Stimulated activated CD8-positive, alpha-beta memory T cell treated with anti-CD3 and anti-CD28 coated beads, Interleukin-7, amount 100 ng/mL, for 1 hour (primary cell): ENCODE measurements at places on chromosomes 1 and 21.

DNA sequence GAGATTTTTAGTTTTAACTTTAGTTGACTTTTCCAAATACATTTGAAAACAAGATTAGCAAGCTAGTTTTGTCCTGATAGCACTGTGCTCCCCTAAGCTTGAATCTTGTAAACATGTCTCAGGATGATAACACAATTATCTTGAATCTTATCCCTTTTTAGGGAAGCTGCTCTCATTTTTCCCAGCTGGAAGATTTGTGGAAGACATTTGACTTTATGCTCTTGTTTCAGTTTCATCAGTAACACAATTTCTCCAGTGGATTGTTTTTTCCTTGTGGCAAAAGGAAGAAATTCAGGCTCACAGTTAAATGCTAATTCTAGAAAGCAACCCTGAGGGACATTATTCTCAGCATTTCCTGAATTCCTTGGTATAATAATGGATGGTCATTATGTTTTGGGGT, 88.8 kb downstream of the CDC7 start:
- no peak for DNase-seq

DNA sequence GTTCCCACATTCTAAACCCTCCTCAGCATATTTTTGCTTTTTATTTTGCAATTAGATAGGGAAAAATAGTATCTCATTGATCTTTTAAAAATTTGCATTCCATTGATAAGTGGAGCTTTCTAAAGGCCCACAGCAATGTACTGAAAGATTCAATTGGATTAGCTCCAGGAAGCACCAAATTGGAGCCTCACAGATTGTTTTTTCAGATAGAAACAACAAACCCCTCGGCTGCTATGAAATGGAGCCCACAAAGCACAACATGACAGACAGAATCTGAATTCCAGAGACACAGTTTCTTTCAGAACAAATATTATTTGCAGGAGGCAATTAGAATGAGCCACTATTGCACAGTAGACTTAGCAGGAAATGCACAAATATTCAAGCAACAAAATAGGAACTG, 58.9 kb upstream of the KIF26B start:
- DNase-seq, result no peak

- no peak for DNase-seq
Observed at GRCh38 chr1:109620401-109620791, 759 bp downstream of the AMPD2 start.

DNA sequence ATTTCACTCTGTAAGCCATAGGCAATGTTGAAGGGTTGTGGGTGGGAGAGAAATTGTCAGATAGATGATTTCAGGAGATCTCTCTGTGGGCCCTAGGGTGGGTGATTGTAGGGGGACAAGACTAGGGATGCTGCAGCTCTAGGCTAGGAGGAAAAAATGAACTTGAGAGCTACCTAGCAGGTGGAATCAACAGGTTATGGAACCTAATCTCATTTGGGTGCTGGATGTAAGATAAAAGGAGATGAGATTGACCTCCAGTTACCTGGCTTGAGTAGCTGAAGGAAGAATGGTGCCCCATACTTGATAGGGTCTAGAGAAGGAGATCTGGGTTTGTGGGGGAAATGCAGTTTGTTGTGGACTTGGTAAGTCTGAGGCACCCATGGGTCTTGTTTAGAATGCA, 396.5 kb downstream of the RRAGC start:
- no peak for DNase-seq

GRCh38 chr1:161206411-161207140, 4.4 kb downstream of the NDUFS2 start:
- DNase-seq, result no peak

GRCh38 chr1:185038813-185039376, 6.5 kb upstream of the RNF2 start:
- no peak for DNase-seq

DNA sequence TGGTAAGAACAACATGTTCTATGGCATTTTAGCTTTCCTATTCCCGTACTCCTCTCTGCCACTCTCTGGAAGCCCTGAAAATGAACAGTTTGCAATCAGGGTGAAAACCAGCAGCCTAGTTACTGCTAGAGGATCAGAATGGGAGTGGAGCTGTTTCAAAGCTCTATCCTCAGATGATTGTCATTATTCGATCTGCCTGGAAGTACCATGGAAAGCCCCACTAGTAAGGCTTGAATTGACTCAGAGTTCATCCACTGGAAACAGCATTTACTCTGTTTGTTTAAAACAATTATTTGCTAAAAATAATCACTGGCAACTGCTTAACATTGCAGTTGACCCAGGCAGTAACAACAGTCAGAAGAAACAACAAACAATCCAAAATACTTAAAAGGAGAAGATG, 91.2 kb downstream of the USH2A start:
- no peak for DNase-seq

DNA sequence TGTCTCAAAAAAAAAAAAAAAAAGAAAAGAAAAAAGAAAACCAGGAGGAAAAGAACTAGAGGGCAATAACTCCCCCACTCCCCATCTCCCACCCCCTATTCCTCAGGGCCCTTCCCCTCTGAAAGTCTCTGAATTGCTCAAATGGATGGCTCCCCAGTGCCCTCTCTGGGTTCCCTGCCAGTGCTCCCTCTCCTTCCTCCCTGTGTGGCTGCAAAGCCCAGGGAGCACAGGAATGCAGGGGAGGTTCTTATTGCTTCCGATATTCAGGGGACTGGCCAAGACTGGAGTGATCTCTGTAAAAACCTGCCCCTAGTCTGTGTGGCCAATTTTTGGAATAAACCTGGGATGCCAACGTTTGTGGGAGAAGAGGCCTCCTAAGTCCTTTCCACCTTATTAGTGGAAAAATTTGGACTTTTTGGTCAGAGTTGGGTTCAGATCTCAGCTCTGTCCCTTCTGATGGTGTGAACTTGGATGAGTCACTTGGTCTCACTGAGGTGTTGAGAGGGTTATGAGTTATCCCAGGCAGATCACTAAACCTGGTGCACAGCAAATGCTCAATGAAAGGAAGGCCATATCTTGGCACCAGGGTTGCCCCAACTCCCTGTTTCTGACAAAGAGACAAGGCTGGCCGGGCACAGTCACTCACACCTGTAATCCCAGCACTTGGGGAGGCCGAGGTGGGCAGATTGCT, 13.4 kb upstream of the ARHGEF10L start:
- DNase-seq, result no peak

DNA sequence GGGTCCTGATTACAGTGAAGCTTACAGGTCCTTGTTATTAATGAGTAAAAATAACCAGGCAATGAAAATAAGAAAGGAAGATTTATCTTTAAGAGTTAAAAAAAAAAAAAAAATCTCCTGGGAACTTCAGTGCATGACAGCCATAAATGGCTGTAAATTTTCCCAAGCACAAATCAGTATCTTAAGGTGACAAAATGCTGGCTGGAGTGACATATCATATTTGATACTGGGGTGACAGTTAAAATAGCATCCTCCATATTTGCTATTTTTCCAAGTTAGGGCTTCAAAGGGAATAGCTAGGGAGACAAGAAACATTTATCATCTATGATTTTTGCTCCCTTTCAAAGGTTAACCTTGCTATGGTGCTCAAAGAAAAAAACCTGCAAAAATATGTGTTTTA, 226.6 kb downstream of the PRDM2 start:
- no peak for DNase-seq

DNA sequence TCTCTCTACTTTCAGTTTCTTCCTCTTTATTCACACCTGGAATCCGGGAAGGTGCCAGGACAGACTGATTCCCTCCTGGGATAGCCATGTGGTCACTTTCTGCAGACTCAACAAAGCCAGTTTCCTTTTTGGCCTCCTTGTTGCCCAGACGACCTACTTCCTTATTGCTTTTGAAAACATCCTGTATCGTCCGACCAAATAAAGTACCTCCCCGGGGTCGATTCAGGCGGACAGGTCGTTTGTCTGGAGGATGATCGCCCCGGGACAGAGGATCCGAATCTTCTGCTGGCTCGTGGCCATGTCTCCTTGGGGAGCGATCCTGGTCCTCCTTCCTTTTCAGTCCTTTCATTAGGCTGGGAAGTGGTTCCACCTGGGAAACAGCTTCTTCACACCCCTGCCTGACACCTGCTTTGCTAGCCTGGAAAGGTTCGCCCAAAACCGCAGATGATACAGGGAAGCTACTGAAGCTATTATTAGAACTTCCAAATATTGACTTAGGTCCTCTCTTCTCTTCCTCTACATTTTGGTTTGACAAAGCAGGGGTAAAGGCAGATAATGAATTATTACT, 1.2 kb downstream of the MCM3AP start:
- no peak for DNase-seq

DNA sequence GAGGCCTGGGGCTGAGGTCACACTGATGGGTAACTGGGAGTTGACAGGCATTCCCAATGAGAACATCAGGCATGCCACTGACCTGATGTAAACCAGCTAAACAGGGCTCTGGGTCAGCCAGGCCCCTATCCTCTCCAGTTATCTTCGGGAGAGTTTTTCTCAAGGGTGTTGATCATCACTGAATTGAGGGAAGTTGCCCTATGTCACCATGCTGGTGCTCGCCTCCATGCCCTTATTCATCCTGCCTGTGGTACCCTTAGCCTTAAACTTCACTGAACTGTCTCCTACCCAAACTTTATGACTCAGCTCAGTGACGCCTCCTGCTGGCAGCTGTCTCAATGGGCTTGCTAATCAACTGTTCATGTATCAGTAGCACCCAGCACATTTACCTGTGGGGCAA, 80.7 kb upstream of the TNR start:
- no peak for DNase-seq

DNA sequence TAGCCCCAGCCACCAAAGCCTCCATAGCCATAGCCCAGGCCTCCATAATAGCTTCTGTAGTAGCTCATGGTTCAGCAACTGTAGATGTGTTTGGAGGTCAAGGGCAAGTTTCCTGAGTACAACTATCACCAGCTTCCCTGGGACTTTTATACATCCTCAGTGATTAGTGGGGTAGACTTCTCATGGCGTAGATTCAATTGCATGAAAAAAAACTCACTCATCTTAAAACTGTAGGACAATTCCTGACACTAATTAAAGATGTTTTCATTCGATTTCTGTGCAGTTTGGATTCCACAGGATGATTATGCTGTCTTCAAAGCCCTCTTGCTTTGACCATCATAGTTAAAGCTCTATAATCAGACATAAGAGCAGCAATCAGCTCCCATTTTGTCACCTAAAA, at the start of gene KRTAP19-8:
TSS of gene KRTAP19-8 (minus strand) at position 101 of the 400 bp plus-strand sequence. CDS start at position 68, 33 bp downstream.
- no peak for DNase-seq

- DNase-seq, result no peak
Observed at GRCh38 chr1:243526180-243526579, 270.3 kb downstream of the SDCCAG8 start.

DNA sequence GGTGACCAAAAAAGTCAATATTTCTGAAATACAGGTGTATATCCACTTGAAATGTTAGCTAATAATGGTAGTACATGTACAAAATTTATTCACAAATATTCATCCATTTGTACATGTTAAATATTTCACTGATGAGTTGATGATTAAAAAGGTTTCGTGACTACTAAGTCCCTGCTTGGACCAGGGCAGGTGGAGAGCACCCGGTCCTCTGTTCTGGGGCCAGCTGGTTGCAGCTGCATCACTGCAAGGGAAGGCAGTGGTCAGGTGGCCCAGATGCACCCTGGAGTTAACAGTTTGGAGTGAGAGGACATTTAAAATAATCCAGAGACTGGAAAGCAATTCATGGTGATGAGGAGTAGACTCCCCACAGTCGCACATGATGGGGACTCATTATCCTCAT, 141.2 kb downstream of the ZBTB18 start:
- DNase-seq, result no peak

DNA sequence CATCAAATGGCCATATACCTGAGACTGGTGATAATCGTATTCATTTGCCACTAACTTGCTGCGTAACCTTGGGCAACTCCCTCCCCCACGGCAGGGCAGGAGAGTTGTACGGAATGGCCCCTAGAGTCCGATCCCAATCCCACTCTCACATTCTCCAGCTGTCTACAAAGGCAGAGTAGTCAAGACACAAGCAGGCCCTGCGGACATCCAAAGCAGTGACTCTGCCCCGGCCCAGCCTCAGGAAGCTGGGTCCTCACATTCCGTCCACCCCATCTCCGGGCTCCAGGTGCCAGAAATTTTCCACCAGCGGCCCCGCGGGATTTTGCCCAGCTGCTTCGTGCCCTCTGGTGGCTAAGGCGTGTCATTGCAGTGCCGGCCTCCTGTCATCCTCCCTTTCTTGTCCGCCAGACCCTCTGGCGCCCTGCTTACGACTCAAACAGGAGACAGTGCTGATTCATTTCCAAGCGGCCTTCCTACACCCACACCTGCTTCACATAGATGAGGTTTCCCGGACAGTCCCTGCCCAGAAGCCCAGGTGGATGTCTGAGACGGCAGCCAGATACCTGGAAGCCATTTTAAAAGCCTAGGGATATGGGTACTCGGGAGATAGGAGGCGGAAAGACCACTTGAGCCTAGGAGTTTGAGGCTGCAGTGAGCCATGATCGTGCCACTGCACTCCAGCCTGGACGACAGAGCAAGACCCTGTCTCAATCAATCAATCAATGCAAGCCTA, 2.9 kb upstream of the S100A2 start:
- peak; percentile 63 for DNase-seq

GRCh38 chr1:31110846-31111245, 45.3 kb upstream of the PUM1 start:
- no peak for DNase-seq

DNA sequence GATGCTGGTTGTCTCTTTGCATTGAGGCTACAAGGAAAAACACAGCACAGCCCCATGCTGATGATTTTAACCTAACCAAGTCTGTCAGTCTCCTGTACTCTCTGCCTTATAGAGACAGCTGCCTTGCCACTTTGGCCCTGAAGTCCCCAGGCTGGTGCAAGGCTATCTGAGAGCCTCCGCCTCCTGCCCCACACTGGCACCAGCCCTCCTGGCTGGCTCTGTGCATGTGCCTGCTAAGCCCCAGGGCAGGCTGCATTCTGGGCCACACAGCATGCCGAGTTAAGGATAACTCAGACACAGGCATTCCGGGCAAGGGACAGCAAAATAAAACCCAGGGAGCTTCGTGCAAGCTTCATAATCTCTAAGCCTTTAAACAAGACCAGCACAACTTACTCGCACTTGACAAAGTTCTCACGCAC, 910 bp downstream of the RUNX1 start:
- no peak for DNase-seq

DNA sequence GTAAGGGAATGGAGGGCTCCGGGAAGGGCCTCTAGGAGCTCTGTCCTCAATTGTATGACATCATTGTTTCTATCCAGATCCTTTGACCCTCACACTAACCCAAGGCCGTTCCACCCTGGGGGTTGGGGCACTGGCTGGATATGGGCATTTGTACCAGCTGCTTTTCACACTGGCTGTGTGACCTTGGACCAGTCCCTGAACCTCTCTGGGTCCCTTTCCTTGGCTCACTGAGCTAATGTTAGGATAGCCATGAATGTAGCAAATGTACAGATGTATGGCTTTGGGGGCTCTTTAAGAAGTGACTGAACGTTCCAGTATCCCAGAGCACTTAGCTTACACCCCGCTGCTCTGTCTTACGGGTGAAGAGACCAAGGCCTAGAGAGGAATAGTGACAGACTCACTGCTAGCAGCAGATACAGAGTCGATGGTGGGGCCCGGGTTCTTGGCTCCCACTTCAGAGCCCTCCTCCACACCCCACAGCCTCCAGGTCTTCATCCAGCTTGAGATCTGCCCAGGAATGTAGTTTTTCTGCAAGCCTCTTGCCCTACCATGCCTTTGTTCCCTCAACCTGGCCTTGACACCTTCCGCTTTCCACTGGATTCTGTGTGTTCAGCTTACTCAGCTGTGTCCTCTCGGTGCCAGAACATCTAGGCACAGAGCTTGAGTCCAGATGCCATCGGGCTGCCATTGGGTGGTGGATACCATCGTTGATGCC, 14.6 kb upstream of the UBL4B start:
- DNase-seq, result no peak
